Non-pigmented ciliary epithelial cell (primary cell): ENCODE measurements at places on chromosomes 5 and 9.

DNA sequence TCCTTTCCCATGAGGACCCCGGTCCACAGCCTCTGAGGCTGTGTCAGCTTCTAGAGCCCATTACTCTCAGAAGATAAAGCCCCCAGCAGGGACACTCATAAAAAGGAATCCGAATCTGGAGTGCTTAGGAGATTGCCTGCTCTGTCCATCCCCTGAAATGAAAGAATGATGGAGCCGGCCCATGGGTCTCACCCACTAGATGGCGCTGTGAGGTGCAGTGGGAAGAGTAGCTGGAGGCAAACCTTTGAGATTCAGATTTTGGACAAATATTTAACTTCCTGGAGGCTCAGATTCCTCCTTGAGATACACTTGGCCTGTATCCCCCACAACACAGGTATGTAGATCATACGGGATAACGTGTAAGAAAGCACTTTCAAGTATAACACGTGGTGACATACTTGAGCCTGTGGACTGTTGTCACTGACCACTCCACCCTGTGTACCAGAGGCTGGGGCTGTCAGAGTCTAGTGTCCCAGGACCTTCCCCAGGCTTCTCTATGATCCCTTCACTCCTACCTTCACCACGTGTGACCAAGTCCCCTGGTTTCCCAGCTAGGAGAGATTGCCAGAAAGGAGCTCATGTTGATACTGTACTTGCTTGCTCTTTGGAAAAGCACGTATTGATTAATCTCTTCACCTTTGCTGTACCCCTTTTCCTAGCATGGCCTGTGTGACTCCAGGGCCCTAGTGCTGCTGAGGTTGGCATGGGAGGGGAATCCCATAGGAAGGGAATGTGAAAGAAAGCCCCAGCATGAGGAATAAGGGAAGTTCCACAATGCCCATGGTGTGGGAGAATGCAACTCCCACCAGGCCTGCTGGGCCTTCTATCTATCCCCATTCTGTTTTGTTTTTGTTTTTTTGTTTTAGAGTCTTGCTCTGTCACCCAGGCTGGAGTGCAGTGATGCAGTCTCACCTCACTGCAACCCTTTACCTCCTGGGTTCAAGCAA is 32.1 kb downstream of the TRMO start:
- DNase-seq = no peak

GRCh38 chr5:158235159-158235547 is 376.2 kb upstream of the CLINT1 start:
- no peak for DNase-seq

DNA sequence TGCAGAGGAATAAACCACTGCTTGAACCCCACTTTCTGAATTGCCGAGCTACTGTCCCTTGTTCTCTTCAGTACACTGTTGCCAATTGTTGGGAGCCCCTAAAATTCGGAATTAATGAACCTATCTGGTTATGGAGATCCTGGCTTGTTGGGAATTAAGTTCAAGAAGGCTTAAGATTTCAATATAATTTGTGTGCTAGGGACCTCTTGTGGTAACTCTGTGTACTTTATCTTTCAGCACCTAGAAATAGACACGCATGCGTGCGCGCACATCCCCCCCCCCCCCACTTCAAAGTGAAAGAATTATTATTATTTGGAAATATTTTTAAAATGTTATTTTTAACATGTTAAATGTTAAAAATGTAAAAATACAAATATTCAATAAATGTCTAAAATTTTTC is 53.3 kb upstream of the FAM169A start:
- DNase-seq = no peak

DNA sequence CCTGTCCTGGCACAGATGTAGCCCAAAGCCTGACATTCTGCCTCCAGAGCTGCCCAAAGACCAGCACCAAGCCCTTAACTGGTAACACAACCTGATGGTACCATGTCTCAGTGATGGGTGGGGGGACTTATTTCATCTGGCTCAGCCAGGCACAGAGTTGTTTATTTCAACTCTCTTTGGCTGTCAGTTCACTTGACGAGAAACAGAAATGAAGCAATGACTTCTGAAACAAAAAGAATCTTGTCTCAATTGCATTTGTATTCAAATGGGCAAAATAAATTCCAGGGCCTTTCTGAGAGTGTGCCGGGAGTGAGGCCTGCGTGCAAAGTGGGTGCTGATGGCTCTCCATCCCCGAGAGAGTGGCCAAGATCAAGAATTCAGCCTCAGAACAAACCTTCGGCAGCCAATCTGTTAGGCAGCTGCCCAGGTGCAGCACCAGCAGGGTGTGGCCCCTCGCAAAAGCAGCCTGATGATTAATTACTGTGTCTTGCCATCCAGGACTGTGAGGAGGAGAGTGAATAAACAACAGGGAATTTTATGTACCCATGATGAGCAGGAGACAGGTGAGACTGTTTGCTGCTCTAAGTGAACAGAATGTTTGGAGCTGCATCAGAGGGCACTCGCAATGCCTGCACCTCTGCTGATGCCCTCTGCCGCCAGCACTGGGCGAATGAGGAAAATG is 238.0 kb downstream of the HSPA4 start:
- DNase-seq = no peak

DNA sequence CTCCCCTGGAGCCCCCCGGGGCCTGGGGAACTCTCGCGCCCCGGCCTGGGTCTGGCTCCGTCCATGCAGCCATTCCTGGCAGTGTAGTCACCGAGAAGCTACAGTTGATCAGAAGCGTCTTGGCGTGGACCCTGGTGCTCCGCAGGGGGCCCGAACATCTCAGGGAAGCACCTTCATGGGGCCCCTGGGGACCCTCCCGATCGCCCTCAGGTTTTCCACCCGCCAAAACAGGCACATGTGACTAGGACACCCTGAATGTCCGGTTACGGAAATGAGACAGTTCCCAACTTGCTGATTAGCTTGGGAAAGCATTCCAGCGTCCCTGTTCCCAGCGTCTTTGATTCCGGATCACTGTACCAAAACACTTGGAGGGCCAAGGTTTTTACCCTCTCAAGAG is 472 bp downstream of the FBXO4 start:
- no peak for DNase-seq

DNA sequence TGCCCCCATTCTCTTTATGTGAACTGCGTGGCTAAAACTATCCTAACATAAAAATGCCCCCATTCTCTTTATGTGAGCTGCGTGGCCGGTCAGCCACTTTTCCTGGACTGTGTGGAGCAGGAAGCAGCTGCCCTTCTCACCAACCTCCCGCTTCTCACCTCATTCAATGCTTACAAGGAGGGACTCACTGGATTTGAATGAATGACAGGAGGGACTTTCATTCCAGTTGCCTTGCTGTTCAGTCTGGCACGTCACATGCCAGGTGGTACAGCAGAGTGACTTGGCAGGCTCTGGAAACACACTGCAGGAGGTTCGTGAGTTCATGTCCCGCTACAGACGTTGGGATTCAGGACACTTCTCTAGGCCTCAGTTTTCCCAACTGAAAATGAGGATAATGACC is 60.2 kb upstream of the NFIL3 start:
- DNase-seq = no peak

DNA sequence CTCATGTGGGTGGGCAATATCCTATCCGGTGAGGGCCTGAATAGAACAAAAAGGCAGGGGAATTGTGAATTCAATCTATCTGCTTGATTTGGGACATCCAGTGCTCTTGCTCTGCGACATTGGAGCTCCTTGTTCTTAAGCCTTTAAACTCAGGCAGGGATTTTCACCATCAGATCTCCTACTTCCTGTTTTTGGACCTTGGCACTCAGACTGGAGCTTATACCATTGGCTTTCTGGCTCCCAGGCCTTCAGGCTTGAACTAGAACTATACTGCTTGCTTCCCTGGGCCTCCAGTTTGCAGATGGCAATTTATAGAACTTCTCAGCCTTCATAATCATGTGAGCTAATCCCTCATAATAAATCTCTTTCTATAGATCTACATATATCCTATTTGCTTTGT is 134.3 kb upstream of the CLINT1 start:
- no peak for DNase-seq

DNA sequence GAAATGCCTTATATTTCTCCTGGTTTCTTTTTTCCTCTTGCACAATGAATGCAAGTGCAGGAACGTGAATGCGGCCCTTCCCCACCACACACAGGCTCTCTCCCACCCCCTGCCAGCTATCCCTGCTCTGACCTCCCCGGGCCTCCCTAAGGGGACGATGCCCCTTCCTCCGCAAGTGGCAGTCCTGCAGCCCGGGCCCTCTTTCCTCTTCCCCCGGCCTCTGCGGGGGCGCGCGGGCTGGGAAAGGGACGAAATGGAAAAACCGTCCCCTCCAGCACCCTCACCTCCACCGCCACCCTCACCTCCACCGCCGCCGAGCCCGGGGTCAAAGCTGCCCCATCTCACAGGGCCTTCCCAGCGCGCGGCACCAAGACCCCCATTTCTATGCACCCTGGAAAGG is 44.7 kb downstream of the GAS1 start:
- no peak for DNase-seq

GRCh38 chr5:96651948-96652753 is 10.0 kb upstream of the CAST start:
- DNase-seq = no peak

DNA sequence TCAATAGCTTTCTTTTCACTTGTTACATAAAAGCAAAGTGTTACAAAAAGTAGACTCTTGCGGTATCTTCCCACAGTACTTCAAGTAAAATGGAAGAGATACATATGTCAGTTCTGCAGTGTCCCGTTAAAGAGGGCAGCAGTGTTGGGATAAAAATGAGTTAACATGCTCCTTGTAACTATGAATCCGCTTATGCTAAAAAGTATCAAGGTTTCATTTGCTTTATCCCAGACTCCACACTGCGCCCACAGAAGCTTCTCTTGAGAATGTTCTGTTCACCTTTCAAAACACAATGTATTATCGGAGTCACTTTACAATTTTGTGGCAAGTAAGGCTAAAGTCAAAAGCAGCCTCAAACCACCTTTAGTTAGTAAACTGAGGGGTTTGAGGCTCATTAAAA is 790 bp downstream of the PTAR1 start:
- no peak for DNase-seq

DNA sequence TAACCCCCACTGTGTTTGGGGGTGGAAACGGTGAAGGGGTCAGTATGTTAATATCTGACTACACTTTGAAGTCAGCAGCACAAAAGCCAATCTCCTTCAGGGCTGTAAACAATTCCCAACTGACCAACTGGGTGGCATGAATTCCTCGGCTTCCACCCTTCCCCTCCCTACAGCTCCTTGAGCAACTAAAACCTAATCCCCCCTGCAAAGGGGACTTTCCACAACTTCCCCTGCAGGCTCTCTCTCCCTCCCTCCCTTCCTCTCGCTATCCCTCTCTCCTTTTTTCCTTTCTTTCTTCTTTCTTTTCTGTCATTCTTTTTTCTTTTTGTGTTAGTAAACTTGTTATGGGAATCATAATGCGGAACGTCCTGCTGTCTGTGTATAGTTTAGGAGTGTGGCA is 65.1 kb upstream of the PTCH1 start:
- no peak for DNase-seq

- no peak for DNase-seq
Observed at GRCh38 chr5:154273028-154273617, 82.6 kb downstream of the GALNT10 start.

DNA sequence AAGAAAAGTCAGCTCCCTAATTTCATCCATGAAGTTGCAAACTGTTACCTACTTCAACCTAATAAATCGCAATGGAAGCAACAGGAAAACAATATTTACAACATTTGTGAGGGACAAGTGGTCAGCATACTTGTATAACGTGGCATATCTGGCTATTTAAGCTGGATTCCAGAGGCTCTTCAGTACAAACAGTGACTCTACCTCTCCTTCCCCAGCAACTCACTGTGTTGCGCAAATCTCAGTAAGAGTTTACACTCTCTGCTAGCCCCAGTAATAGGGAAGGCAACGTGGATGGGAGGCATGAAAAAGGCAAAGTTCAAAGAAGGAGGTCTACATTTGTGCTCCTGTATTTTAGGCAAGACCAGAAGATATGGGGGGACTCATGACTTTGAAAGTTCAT is 18.9 kb upstream of the SEMA5A start:
- DNase-seq = no peak
